ENCODE measurements at places on chromosomes 7 and 10.

DNA sequence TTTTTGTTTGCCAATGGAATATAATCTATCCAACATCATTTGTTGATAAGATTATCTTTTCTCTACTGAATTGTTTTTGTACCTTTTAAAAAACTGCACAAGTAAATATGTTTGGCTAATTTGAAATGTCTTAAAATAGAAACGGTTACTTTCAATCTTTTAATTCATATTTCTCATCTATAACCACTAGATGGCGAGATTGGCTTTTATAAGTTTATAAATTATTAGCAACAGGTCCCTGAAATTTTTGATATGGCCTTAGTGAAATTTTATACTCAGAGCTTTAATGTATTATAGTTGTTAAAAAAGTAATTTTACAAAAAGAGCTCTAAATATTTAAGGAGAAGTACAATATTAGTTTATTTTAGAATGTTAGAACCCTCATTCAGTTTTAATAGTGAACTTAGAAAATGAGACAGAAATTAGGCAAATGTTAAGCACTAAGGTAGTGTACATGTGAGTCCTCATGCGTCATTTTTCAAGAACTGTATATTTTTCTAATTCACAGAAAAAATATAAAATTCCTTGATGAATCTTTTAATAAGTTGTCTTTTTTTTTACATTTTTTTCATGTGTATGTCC, 592.5 kb downstream of the ARL4A start:
- no peak for DNase-seq

- DNase-seq = no peak
Measured at GRCh38 chr10:17787087-17787961, 21.8 kb upstream of the MRC1 start.

- DNase-seq = no peak
Measured at GRCh38 chr10:1538531-1539061, 198.7 kb downstream of the ADARB2 start.

DNA sequence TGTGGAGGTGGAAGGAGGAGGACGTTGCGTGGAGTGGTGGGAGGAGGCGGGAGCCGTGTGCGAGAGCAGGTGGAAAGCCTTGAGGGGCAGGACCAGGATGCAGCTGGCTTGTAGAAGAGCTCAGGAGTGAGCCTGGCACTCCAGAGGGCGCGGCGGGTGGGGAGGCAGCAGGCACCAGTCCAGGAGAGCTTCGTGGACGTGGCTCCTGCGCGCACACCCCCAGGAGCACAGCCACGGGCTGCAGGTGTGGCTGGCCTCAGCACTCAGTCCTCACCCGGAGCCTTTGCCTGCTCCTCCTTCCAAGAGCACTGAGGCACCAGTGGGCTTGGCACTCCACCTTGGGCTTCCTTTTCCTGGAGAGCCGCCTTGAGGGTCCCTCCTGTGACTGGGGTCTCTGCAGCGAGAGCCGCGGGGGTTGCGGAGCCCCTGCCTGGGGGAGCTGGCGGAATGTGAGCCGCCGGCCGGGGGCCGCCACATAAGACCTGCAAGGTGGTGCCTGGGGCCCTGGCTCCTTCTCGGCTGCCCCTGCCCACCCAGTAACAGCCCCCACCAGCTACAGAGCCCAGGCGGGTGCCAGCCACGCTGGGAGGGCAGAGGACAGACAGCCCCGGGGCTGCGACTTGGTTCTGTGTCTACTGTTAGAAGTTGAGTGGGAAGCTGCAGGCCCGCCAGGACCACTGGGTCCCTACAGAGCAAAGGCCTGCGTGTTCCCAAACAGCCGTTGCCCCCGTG, 11.1 kb downstream of the MAFK start:
- DNase-seq = no peak

DNA sequence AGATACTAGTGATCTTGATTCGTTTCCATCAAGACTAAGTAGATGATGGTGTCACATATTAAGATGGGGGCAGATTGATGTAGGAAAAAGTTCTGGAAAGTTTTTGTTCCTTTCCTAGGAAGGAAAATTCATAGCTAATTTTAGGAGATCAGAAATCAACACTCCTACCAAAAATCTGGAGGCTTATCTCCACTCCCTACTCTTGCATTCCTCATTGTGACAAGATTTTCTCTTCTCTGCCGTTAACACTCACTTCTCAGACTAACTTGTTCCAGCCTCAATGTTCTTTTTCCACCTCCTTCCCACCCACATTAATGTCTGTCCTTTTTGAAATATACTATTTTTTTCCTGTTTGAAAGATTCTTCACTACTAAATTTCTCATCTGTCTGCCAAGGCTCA, 851.9 kb upstream of the GHITM start:
- no peak for DNase-seq

- no peak for DNase-seq
Measured at GRCh38 chr7:50667338-50667737, 102.1 kb upstream of the DDC start.

DNA sequence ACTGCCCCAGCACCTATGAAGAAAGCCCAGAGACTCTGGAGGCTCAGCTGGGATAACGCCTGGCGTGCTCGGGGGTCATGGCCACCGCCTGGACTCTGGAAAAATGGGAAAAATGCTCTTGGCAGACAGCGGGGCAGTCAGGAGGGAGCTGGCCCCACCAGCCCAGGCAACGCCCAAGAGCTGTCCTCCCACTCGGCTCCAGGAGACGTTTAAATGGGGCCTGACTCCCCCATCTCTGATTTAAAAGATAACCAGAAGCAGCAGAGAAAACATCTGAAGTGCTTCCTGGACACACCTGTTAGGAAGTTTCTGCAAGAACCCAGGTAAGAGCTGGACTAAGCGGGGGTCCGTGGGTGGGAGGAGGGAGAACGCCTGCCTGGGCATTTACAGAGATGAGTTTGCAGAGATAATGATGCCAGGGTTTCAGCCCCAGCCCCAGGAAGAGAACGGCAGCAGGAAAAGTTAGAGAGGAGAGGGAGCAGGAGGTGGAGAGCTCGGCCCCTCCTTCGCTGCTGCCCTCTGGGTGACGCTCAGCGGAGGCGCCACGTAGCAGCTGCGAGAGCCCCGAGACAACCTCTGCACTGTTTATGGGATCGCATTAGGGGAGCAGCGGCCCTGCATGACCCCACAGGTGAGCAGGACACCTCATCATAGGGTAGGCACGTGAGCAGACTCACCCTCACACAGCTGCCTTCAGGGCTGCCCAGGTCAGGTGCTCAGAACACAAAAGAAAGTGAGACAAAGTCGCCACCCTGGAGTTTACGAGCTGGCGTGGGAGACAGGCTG, 83.5 kb upstream of the INSIG1 start:
- no peak for DNase-seq

DNA sequence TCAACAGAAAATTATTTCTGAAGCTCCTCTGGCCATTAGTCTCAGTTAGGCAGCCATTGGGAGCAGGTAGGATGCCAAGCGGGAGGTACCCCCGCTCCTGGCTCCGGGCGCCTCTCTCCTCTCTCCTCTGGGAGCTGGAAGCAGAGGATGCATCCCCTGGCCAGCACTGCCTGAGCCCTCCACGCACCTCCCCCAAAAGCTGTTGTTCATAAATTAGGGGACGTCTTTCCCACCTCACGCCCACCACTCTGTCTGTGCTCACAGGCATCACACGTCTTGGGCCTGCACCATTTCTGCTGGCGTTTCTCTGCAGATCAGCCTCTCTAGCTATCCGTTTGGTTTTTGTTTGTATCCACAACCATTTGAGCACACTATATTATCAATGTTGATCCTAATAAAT, 609.0 kb upstream of the FOXK1 start:
- no peak for DNase-seq

GRCh38 chr7:117654780-117655179, 175.0 kb downstream of the CFTR start:
- DNase-seq = no peak

- DNase-seq = no peak
Measured at GRCh38 chr7:142298009-142298408, 40.2 kb upstream of the PRSS58 start.

- no peak for DNase-seq
Measured at GRCh38 chr7:139585042-139585441, 61.6 kb downstream of the CLEC2L start.

GRCh38 chr10:66767707-66768106, 158.1 kb upstream of the LRRTM3 start:
- DNase-seq = no peak
